Heart left ventricle (tissue), 16 donors: ENCODE measurements at places on chromosomes 16 and 17. TPM values are rescaled to one million over a fixed set of nuclear protein-coding genes. Genes with fewer than 3 reads are reported as not detected.

The CCDC78 gene
- polyA plus RNA-seq = 0.60 TPM

The KRT31 gene
- polyA plus RNA-seq = not detected

The ZSCAN10 gene
- not detected for polyA plus RNA-seq

The HYDIN gene
- polyA plus RNA-seq = 0.26 TPM

The PTX4 gene
- not detected for polyA plus RNA-seq

The STARD3 gene
- polyA plus RNA-seq = 57.2 TPM

The GPR179 gene
- 0.08 TPM for polyA plus RNA-seq

GRCh38 chr17:70868149-70868548 lies 698.8 kb downstream of the KCNJ2 start:
- no peak for DNase-seq

DNA sequence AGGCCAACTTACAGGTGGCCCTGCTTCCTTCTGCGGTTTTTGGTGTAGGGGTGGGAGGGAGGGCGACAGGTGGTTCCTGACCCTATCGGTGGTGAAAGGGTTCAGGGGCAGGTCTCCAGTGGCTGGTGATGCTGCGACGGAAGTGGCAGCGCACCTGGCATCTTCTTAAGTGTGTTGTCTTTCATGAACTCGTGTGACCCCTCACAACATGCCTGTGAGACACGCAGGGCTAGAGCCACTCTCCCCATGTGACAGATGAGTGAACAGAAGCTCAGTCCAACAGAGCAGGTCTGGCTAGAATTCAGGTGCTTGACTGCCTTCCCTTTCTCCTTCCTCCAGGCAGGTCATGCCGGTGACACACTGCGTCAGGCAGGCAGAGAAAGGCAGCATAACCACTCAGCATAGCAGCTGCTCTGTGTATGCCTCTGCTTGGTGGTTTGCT lies 8.0 kb downstream of the TNFAIP1 start:
- no peak for DNase-seq

GRCh38 chr17:9643611-9644010 lies 1.7 kb upstream of the USP43 start:
- DNase-seq = no peak

DNA sequence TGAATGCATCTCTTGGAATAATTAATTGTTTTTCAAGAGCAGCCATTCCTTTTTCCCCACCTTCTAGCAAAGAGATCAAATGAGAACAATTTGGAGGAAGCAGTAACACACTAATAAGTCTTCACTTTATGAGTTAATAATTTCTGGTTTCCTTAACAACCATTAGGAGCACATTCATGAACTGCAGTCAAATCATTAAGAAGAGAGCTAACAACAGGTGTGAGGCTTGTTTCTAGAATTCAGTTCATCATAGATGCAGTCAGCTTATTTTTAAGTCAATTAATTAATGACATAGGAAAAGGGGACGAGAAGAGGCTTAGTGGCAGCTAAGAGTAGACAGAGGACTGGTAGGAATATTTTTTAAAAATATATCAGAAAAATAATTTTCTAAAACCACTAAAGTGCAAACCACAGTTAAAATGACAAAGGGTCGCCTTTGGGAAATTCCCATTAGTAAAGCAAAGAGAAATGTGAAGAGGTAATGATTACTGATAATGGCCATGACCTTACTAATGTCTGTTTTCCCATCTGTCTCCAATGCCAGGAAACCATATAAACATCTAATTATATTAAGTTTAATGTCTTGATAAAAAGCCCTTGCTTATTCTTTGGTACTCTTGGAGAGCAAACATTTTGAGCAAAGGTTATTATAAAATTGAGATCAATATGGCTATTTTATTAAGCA lies 184.2 kb downstream of the KCNJ2 start:
- DNase-seq = no peak

- peak; percentile 32 for DNase-seq
Observed at GRCh38 chr17:58326609-58327362, 1.8 kb downstream of the TSPOAP1 start.

- peak; percentile 93 for DNase-seq
Observed at GRCh38 chr16:711548-712320, 3.2 kb upstream of the METRN start.

DNA sequence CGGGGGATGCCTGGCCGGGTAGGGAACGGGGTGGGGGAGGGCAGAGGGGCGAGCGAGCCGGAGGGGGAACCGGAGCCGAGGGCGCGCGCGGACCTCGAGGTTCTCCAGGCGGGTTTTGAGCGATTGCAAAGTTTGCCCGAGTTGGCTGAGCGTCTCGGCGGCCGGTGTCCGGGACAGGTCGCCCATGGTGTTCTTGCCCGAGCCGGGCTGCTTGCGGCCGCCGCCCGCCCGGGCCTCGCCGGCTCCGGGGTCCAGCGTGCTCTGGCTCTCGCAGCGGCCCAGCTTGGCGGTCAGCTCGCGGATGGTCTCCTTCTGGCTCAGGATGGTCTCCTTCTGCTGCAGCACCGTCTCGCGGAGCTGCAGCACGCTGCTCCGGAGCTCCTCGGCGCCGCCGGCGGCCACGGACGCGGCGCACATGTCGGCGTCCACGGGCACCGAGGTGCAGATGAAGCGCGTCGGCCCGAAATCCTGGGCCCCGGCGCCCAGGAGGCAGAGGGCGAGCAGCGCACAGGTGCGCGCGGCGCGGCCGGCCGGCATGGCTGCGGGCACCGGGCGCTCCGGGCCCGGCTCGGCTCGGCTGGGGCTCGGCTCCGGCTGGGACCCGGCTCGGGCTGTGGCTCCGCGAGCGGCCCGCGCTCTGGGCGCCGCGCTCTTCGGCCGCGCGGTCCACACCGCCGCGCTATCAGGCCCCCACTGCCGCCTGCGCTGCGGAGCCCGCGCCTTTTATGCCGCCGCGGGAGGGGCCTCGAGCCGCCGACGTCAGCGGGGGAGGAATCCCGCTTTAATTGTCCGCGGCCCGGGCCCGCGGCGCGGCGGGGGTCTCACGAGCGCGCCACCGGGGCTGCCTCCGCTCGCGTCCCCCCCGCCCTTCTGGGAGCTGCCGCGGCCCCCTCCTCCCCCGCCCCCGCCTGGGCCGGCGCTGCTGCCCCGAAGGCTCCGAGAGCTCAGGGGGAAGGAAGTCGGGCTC lies at the start of gene NPTX1:
TSS of gene NPTX1 (minus strand) at position 698 of the 967 bp plus-strand sequence. CDS start at position 537, 161 bp downstream.
- DNase-seq = no peak

- DNase-seq = no peak
Observed at GRCh38 chr16:10226141-10226986, 44.1 kb upstream of the GRIN2A start.

DNA sequence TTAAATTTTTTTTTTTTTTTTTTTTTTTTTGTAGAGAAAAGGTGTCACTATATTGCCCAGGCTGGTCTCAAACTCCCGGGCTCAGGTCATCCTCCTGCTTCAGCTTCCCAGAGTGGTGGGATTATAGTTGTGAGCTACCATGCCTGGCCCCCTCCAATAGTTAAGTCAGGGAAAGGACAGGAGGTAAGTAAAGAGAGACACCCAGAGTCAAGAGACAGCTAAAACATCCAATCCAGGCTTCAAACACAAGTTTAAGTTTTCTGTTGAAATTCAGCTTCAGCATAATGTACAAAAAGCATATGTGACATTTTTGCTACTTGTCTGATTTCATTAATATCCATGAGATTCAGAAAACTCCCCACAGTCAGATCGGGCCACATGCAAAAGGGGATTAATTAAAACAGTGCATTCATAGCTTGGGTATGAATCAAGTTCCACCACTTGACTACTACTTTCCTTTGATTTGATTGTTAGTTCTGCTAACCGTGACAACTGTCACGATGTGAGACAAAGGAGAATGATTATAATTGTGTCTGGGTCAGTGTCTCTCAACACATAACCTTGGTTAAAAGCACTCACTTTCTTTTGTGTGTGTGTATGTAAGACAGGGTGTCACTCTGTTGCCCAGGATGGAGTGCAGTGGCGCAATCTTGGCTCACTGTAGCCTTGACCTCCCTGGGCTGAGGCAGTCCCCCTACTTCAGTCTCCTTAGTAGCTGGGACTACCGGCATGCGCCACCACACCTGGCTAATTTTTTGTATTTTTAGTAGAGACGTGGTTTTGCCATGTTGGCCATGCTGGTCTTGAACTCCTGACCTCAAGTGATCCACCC lies 184.9 kb downstream of the PARN start:
- DNase-seq = no peak

DNA sequence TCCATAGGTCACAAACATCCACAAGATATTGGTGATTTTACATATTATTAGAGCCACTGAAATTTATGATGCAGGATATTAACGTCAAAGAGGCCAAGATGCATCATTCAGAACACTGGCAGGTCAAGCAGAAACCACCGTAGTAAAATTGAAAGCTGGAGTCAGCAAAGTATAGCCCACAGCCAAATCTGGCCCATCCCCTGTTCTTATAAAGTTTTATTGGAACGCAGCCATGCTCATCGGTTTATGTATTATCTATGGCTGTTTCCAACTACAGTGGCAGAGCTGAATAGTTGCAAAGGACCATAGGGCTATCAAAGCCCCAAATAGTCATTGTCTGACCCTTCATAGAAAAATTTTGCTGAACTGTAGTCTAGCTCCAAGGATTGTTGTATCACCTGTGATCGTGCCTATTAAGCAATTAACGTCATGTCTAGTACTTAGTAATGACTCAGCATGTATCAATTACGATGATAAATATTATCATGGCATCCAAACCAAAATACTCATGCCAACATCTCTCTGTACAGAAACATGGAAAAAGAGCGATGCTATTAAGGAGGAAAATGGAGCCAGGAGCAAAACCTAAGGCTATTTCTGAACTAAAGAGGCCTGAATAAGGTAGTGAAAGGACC lies 165.6 kb downstream of the IRX3 start:
- DNase-seq = no peak

DNA sequence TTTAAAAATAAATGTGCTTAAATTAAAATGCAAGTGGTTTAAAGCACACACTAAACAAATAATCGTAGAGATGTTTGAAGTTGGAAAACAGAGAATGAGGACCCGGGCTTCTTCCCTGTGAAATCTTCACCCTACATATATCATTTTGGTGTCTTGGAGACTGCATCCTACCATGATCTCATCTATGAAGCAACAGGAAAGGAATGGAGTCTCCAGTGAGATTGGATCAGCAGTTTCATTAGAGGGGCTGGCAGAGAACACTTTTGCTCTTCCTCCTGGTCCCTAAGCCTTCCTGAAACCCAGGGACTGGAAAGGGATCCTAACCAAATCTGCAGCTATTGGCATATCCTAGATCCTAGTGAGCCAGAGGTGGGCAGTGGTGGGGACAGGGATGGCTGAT lies 85.0 kb downstream of the GRIN2A start:
- no peak for DNase-seq

DNA sequence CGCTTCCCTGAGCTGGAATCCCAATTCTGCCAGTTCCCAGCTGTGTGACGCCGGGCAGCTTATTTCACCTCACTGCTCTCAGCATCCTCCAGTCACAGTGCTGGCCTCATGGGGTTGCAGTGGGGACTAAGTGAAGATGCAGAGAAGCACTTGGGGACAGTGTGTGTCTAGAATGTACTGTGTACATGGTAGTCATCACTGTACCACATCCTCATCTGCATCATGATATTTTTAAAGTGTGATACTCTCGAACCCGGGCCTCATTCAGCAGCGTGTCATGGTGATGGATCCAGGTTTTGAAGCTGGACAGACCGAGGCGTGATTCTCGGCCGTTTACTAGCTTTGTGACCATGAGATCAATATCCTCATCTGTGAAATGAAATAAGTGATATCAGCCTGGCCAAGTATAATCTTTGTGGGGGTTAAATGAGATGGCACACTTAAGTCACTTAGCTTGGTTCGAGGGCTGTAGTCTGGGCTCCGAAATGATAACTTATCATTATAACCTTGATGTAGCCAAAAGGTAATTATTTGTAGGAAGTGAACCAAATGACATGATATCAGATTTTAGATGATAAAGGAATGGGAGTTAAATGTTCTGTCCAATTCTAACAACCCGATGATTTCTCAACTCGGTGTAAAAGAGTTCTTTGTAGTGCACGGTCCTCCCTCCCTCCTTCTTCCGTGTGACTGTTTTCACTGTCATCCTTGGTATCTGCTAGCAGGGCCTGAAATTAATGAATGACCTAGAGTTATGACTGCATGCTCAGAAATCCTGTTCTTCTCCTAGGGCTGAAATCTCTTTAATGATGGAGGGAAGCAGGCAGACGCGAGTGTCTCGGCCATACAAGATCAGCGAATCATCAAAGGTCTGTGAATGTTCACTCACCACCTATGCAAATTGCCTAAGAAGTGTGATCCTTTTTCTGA lies 2.0 kb downstream of the KLHL36 start:
- no peak for DNase-seq

- no peak for DNase-seq
Observed at GRCh38 chr17:42266918-42267766, 9.0 kb downstream of the STAT5B start.

- no peak for DNase-seq
Observed at GRCh38 chr16:27472091-27473020, 70.4 kb downstream of the IL21R start.

DNA sequence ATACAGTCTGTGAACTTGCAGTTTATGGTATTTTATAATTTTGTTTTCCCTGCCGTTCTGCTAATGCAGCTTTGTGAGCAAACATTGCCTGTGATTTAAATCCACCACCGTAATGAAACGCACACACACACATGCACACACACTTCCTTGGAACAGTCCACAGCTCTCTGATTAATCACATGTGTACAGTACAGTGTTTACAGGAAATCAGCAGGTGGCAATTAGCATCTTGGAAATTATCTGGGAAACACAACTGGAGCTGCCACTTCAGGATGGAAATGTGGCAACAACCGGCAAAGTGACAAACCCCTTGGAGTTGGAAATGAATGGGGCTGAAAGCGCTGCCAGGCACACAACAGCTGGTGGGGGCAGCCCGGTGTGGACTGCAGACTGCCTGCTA lies 12.9 kb upstream of the ZKSCAN2 start:
- DNase-seq = no peak

- peak; percentile 15 for DNase-seq
Observed at GRCh38 chr17:34756637-34757021, 177.2 kb downstream of the TMEM132E start.

- DNase-seq = peak; percentile 73
Observed at GRCh38 chr16:19138601-19139000, 24.8 kb downstream of the ITPRIPL2 start.

DNA sequence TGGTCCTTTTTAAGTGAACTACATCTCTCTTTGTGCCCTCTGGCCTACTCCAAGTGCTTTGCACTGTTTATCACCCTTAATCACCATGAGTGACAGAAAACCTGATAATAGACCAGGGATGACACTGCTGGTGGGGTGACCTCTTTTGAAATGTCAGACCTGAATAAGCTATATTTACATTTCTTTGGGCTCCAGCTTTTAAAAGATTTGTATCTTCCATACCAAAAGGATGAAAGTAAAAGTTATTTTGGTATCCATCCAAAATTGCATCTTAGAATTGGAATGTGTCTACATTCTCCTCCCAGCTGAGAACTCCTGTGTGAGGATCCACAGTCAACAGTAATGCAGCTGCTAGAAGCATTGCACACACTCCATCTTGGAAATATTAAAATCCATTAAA lies 370.0 kb downstream of the CDH11 start:
- DNase-seq = no peak

DNA sequence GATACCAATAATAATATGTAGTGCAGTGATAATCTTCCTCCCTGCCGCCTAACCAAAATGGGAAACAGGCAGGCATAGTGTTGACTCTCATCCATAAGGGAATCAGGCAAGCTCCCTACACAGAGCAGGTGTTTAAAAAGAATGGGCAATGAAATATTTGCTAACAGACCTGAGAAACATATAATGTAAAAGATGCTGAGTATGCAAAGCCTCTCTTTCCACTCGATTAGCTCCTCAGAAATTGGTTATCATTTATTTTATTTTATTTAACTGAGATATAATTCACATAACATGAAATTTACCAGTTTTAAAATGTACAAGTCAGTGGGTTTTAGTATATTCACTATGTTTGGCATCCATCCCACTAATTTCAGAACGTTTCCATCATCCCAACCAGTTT lies 317.7 kb upstream of the TBX2 start:
- DNase-seq = no peak
